ENCODE measurements at places on chromosomes 1 and 21.

GRCh38 chr1:190126728-190127127, 350.9 kb downstream of the BRINP3 start:
- no peak for DNase-seq

DNA sequence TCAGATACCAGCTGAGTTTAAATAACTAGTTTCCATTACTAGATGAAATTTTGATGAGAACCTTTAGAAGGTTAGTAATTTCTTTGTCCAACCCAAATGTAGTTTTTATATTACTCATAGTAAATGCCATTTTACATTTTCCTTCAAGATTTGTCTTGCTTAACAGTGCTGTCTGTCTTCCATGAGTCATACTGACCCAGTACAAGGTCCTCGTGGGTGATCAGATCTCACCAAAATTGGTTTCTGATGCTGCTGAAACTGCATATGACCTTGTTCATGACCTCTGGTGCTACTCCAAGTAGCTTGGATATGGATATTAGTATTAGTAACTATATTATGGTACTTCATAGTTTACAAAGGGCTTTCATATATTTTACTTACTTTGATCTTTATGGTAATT, 207.1 kb downstream of the RYR2 start:
- DNase-seq: no peak

GRCh38 chr1:44433209-44433608, 28.2 kb downstream of the RNF220 start:
- DNase-seq: no peak

DNA sequence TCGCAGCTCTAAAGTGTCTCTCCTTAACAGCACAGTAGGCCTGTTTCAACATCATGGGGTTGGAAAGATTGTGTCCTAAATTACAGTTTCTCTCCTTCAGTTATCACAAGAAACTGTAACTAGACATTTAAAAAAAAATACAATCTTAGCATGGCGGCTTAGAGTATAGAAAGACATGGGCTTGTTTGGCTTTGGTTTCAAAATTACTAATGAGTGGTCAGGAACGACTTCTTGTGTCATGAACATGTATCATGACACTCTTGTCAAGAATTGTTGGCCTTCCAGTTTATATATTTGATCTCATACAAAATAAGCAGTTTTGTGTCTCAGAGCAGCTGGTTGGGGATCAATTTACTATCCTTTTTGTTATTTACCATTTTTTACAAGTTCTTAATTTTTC, 2.1 kb downstream of the GJA8 start:
- DNase-seq: no peak

GRCh38 chr1:13748610-13749505, 48.9 kb downstream of the PRDM2 start:
- peak; percentile 98 for DNase-seq

DNA sequence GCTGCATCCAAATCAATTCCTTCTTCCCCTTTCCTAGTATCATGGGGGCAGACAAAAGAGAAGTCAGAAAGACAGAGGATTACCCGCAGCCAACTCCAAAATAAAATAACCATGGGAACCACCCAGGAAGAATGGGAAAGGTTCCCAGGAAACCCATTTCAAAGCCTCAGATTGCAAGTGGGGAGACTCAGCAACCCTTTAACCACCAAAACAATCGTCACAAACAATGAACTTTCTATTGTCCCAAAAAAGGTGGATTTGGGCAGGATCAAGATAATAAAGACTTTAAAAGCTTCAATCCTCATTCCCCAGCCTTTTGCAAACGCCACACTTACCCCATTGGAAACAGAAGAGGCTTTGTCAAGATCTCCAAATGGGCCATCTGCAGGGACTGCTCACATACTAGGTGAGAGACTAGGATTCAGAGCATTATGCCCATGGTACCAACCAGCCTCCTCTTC, 5.1 kb downstream of the TIAM1 start:
- DNase-seq: no peak

- no peak for DNase-seq
Measured at GRCh38 chr1:66723985-66724384, 28.3 kb upstream of the DYNLT5 start.

GRCh38 chr1:65691972-65692371, 100.7 kb upstream of the PDE4B start:
- DNase-seq: no peak

- no peak for DNase-seq
Measured at GRCh38 chr1:109704173-109704572, 7.9 kb upstream of the GSTM5 start.

GRCh38 chr1:171160211-171160610, 24.9 kb upstream of the FMO2 start:
- DNase-seq: no peak

DNA sequence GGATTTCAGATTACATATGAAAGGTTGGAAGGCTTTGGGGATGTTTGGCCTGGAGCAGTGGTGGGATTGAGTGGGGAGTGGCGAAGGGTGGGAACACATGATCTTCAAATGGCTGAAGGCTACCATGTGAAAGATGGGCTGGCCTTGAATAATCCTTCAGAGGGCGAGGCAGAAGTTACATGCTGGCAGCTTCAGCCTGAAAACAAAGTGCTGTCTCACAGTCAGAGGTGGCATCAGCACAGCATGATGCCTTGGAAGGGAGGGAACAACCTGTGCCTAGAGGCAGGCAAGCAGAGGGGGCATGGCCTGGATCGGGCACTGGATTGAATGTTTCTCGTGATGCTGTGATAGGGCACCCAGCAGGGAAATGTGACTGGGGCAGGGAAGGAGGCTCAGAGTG, 130.8 kb downstream of the BEND5 start:
- DNase-seq: no peak

- peak; percentile 83 for DNase-seq
Measured at GRCh38 chr1:217134857-217135568, 411.8 kb upstream of the ESRRG start.

DNA sequence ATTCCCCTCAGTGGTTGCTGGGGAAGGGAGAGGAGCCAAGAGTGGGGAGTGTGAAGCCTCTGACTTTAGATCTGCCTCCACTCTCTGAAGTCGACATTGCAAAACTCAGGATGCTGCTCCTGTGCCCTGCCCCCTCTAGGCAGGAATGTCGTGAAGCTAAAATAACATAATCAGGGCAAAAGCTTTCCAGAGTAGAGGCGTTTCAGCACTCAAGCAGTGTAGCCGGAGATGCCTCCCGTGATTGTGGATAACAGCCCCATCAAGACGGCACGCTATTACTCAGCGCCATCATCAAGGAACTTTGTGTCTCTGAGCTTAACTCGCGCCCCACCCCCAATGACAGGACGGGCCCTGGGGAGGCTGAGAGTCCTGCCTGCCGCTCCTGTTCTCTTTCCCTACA, 60.0 kb downstream of the FBXO2 start:
- no peak for DNase-seq

DNA sequence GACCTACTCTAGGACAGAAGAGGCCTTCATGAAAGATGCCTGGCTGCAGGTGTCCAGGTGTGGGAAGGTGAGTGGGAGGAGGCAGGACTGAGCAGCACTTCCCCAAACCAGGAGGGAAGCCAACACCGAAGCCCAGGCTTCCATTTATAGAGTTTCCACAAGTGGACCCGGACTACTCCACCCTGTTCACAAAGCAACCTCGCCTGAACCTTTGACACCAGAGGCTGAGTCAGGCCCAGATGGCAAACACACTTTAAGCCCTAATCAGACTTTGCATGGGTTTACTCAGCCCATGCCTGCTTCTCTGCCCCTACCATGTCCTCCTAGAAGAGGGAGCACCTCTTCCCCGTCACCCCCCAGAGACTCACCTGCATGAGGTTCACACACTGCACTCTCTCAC, 14.0 kb downstream of the PRR9 start:
- no peak for DNase-seq

- DNase-seq: no peak
Measured at GRCh38 chr1:168591066-168591465, 14.7 kb downstream of the XCL1 start.

DNA sequence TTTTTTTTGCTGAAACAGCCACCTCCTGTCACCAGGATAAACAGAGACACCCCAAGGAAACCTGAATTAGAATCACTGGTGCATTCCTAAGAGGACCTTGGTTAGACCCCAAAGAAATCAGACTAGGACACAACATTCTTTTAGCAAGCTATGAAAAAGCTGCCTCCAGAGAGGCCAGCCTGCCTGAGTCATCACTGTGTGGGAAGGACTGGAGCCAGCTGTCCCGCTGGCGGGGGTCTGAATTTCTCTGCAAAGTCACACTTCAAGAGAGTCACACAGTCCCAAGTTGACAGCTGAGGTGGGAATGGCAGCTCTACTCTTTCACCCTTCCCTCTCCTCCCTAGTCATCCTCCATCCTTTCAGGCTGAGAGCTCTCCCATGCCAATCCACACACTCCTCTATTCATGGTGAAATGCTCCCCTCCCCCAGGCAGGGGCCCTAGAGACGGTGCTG, 405.0 kb upstream of the POU3F1 start:
- no peak for DNase-seq

- DNase-seq: no peak
Measured at GRCh38 chr1:51709951-51710350, 93.1 kb downstream of the OSBPL9 start.

GRCh38 chr1:42315500-42315899, 19.5 kb downstream of the FOXJ3 start:
- no peak for DNase-seq

DNA sequence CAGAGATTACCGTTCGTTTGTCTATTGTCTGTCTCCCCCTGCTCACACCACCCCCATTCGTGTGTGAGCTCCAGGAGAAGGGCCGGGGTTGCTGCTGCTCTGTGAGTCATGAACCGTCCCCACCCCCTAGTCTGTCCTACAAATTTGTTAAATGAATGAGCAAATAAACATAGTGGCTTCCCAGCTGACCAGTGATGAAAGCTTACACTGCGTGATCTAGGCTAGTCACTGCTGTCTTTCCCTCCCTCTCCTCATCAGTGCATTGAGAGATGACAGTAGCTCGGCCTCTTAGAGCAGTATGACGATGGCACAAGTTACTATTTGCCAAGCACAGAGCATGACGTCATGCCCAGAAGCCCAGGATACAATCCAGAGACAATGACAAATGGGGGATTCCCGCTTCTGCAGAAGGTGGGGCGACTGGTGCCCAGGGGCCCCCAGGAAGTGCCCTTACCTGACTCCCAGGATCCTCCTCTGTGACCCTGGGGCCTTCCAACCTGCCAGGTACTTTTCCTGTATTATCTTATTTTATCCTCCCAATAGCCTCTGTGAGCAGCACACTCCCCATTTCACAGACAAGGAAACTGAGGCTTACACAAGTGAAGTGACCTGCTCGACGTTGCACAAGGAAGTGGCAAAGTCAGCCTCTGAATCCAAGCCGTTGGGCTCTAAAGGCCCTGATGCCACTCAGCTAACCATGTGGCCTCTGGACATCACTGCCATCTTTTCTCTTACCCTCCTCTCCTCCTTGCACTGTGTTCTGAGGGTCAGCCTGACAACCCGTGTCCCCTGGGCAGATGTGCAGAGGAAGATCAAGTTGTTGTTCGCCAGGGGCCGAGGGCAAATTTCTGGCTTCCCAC, 8.6 kb upstream of the EPHA2 start:
- DNase-seq: peak; percentile 73

- no peak for DNase-seq
Measured at GRCh38 chr1:53254011-53254640, 15.8 kb upstream of the MAGOH start.

DNA sequence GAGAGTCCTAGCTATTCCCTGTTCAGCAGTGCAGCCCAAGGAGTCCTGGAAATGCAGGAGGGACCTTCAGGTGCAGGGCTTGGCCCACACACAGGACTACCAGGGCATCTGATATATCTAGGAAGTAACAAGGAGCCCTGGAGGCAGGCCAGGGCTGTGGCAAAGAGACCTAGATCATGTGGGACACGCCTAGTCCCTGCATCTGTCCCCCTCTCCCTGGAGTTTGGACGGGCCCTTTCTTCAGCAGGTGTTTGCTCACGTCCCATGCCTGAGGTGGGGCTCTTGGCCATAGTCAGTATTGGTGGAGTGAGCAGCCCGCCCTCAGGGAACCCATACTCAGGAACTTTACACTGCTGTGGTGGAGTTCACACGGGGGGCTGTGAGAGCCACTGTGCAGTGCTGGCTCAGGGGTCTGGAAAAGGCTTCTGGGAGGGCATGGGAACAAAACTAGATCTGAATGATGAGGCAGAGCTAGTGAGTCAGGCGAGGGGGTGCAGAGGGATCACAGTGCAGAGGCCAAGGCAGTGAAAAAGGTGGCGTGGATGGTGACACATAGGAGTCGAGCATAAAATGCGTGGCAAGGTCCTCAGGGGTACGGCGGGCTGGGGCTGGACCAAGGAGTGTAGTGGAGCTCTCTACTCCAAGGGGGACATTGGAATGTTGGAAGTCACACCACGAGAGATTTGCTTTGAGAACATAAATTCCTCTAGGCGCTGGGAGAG, 25.6 kb downstream of the TMEM53 start:
- DNase-seq: no peak

DNA sequence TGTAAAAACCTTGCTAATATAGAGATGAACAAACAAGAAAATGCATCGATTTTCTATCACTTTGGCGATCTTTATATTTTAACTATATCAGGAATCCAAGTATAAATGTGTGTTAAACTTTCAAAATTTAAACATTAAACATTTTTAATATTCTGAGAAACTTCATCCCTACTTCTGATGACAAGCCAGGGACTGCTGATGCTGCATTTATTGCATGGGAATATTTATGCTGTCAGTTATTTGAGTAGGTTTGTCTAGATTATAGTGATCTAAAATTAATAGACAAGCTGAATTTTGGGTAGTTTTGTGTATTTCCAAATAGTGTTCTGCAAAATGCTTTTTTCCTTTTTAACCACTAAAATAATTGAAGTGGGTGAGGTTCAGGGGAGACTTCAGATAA, 175.3 kb downstream of the LEPR start:
- no peak for DNase-seq

GRCh38 chr1:101236516-101237228, at the start of gene S1PR1:
Gene S1PR1 (plus strand): TSS chr1:101237019. CDS start chr1:101238985, 1,966 bp downstream.
- DNase-seq: no peak

DNA sequence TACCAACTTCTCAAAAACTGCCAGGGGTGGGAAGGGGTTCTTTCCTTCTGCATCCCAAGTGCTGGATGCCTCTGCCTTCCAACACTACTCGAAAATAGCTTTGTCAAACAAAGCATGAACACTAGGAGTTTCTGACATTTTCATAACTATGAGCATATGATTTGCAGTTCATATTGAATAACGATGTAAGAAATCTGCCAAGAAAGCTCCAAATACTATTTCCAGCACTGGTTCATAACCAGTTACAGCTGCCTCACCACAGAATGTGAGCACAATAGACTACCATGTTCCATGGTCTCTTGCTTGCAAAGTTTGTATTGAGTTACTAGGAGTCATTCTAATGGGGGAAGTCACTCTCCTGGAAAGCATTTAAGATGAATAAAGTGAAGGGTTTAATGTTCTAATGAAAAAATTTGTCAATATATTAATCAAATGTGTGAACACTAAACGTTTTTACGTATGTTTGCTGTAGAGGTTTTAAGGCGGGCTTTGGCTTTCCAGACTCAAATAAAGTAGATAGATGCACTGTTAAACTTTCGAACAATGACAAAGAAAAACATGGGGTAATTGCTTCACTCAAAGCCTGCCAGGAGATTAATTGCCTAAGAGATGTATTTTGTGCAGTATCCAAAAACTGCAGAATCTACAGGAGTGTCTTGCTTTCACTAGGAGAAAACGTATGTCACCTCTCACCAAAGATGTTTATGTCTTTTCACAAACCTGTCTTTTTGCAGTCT, 78.6 kb upstream of the UBE2U start:
- DNase-seq: no peak
